ENCODE measurements at places on chromosomes 2 and 18. TPM values are rescaled to one million over a fixed set of nuclear protein-coding genes. Genes with fewer than 3 reads are reported as not detected.
A peak's percentile ranks its signal among the peaks of the same experiment; 100 is the strongest.

- DNase-seq, result no peak
Measured at GRCh38 chr2:108417254-108417653, 31.8 kb upstream of the GCC2 start.

GRCh38 chr18:35376393-35376741, 770 bp downstream of the ZNF396 start:
- DNase-seq, result no peak

DNA sequence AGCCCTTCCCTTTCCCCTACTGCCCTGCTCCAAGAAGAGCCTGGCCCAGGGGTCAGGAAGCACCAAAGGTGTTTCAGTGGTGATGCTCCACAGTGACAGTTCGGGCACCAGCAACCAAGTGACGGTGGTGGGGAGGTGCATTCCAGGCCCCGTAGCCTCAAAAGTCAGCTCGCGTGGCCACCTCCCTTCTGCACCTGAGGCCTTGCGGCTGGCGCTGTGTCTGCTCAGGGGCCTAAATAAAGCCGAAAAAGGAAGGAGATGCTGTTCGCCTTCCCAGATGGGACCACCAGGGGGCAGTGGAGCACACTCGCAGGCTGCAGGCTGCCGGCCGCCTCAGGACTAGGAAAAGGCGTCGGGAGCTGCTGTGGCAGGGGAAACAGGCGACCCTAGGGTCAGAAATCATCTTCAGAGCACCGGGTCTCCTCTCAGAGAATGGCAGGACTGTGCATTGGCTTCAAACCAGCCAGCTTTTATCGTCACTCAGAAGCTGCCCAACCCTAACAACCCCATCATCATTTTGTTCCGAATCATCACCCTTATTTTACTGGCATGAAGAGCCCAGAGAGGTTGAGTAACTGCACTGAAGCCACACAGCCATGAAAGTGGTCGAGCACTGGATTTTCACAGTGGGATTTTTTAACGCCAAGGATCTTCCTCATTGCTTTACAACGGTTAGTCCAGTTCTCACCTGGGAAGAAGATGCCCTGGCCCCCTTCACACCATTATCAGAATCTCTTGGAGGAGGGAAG, 213.0 kb upstream of the CELF4 start:
- DNase-seq, result peak; percentile 53

DNA sequence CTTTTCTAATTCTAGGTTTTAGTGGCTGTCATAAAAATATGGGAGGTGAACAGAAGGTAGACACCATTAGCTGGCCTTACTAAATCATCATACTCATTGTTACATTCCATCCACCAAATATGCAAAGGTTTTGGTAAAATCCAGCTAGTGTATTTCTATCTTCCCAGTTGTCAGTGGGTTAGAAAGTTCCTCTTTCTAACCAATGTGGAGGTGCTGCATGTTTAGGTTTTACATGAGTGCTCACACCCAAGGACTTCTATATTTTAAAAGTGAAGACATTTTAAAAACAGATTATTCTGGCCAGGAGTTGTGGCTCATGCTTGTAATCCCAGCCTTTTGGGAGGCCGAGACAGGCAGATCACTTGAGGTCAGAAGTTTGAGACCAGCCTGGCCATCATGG, 5.9 kb downstream of the ALPP start:
- DNase-seq, result no peak

- DNase-seq, result no peak
Measured at GRCh38 chr18:49691177-49691608, 122.1 kb downstream of the ACAA2 start.

DNA sequence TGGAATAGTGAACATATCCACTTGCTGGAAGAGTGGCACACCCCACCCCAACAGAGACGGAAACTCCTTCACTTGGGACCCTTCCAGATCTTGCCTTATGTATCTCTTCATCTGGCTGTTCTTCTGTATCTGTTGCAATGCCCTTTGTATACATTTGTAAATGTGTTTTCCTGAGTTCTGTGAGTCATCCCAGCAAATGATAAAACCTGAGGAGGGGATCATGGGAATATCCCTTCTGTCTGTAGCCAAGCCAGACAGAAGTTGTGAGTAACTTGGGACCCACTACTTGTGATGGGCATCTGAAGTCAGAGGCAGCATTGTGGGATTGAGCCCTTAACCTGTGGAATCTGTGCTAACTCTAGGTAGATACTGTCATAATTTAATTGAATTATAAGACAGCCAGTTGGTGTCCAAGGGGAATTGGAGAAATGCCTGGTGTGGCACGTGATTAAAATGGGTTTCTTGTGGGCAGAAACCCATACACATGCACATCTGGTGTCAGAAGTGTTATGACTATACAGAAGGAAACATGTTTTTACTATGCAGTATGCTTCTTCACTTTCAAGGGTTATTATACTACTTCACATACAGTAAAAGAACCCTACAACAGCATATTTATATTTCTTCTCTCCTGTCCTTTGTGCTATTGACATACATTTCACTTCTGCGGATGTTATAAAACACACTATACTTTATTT, 32.3 kb upstream of the TMEM247 start:
- no peak for DNase-seq

- peak; percentile 79 for DNase-seq
Measured at GRCh38 chr18:61893971-61894750, 1.4 kb upstream of the RNF152 start.

- DNase-seq, result no peak
Measured at GRCh38 chr2:11876436-11876835, 130.0 kb downstream of the LPIN1 start.

DNA sequence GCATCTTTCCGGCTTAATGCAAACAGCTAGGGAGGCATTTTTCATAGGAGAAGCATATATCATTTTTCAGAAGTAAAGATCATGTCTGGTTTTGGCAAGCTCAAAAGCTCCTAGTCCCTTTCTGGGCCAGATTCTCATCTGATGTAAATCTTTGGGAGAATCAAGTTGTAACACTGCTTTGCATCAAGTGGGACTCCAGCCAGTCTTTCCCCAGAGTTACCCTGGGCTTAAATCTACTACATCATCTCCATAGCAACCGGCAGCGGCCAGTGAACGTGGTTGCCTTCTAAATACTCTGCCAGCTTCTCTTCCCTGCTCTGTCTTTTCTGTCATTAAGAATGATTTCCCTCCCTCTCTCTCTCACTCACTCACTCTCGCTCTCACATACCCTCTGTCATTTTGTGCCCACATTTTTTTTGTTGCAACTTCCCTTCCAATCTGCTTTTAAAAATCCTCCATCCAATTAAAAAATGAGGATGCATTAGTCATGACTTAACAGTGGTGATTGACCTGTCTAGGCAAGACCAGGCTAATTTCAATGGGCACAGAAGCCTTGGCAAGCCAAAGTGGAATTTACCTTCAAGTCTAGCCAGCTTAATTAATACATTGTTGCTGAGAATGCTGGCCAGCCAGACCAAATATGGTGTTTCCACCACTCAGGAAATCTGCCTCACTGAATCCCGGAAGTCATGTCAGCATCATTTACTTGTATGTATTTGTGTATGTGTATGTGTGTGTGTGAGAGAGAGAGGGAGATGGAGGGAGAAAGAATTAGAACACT, 93.0 kb downstream of the NRP2 start:
- peak; percentile 98 for DNase-seq

The NTSR2 gene
- total RNA-seq, result not detected

The SERPINB8 gene
- 25.3 TPM for total RNA-seq

The CFAP210 gene
- 0.72 TPM for total RNA-seq
